ENCODE measurements at places on chromosomes 2 and 18.

- no peak for DNase-seq
Measured at GRCh38 chr2:230642966-230643365, 69.7 kb upstream of the CAB39 start.

DNA sequence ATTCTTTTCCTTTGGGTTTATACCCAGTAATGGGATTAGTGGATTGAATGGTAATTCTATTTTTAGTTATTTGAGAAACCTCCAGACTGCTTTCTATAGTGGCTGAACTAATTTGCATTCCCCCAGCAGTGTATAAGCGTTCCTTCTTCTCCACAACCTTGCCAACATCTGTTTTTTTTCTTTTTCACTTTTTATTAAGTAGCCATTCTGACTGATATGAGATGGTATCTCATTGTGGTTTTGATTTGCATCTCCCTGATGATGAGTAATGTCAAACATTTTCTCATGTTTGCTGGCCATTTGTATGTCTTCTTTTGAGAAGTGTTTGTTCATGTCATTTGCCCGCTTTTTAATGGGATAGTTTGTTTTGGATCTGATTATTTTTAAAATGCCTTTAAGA, 64.1 kb upstream of the MEIS1 start:
- peak; percentile 21 for DNase-seq

- peak; percentile 33 for DNase-seq
Measured at GRCh38 chr2:200795028-200795440, 16.7 kb upstream of the BZW1 start.

DNA sequence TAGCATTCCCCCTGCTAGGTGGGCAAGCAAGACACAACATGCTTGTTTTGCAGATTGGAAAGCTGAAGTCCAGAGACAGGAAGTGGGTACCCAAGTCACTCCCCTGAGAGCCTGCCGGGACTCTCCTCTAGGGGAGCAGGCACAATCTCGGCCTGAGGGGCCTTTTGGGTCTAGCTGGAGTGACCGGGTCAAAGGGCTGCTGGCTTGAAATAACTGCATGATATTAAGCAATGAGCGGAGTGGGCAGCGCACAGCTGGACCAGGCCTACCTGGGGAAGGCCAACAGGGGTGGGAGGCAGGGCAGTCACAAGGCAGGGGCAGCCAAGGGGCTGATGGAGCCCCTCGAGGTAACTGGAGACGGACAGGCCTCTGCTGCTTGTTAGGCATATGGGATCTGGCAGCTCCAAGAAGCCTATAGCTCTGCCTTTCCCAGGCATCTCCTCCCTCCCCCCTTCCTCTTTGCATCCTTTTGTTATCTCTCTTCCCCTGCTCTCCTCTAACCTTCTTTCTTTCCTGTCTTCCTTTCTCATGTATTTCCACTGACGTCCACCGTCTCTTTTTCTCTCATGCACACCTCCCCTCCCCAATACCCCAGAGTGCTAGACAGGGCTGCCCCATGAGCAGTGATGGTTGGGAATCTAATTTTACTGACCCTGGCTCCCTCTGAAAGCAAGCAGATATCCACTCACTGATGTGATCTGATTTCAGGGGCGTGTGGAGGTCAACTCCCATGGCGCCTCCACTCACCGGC, 237.5 kb downstream of the LOXHD1 start:
- no peak for DNase-seq

GRCh38 chr18:543447-544078, 36.6 kb upstream of the CETN1 start:
- DNase-seq: no peak
